RPMI8226 (cell line): ENCODE measurements at places on chromosomes 5 and 9.
A peak's percentile ranks its signal among the peaks of the same experiment; 100 is the strongest.

DNA sequence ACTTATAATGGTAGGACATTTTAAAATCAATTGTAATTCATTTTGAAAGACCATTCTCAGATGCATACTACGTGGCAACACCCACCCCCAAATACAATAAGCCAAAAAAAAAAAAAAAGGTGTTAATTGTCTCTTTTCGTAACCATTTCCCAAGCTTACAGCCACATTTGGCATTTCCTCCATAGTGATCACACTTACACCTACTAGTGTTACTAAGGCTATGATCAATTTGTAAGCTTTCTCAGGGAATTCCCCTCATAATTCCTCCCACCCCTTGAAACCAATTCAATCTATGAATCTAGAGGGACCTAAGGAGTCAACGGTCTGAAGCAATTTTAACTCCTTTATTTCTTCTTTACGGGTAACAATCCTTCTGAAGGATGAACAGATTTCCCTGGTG, 40.1 kb downstream of the NR2F1 start:
- no peak for DNase-seq

GRCh38 chr5:107558823-107559375, 111.8 kb downstream of the EFNA5 start:
- DNase-seq: no peak

DNA sequence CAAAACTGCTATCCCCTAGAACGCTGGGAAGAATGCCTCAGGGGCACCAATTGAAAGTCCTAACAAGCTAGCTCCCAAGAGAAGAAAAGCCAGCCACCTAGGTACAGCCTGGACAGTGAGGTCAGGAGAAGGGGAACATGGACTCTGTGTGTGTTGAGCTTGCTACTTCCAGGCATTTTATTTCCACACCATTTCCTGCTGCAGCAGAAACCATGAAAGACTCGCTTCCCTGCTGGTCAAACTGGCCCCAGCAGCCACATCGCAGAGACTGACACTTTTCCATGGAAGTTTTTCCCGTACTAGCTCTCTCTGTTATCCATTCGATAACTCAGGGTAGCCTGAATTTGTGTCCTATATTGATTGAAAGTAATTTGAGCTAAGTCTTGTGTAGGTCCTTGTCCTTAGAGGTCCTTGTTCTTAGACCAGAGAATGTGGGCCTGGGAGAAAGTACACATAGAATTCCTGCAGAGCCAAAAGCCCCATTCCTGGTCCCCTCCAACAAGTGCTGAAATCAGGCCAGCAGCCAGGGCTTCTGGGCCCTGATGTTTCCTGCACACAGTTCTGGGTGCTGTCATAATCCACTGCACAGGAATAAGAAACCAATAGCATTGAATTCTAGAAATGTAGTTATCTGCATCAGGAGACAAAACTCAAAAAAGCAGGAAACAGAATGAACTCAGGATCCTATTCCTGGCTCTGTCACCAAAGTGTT, 96.6 kb downstream of the BRINP1 start:
- DNase-seq: no peak

DNA sequence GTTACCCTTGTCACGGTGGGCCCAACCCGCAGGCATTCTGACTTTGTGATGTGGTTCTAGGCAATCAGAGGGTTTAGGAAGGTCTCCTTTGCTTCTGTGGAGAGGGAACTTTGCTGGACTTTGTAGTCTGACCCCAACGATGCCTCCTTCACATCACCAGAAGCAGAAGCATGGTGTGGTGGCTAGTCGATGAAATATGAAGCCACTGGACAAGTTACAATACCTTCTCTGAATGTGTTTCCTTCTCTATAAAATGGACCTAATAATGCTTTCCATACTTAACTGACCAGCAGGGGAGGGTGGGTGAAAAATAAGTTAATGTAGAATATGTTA, 607 bp downstream of the SPEF2 start:
- no peak for DNase-seq

- no peak for DNase-seq
Observed at GRCh38 chr9:129400971-129401622, 219.8 kb downstream of the C9orf50 start.

- DNase-seq: no peak
Observed at GRCh38 chr9:81351166-81351565, 338.2 kb downstream of the TLE1 start.

DNA sequence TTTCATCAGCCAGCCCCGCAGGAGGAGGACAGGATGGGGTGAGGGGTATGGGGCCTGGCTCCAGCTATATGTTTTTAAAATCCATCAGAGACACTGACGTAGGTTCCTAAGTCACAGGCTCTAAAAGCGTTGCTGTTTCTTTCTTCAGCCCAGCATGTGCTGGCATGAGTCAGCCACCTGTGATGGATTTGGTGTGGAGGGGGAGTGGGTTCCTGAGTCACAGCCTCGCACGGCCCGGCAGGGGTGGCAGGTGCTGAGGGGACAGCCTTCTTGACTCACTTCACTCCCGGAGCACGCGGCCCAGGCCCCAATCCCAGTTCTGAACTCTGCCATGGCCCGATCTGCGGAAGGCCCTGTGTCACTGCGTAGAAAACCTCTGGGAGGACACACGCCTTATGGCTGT, 38.8 kb upstream of the RPL26L1 start:
- DNase-seq: no peak

GRCh38 chr9:14396171-14396570, 82.2 kb upstream of the NFIB start:
- DNase-seq: no peak

DNA sequence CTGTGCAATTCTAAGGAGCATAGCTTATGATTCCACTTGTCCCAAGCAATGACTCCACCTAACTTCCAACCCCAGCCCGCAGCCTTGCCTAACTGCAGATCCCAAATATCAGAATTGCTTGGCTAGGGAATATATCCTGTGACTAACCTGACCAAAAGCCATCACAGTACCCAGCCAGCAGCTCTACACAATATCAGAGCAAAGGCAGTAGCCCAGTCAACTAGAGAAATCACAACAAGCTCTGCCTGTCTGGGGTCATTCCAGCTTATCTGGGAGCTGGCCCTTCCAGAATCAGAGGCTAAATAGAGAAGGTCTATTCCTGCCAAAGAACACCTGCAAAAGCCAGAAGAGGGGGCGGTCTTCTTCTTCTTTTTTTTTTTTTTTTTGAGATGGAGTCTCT, 9.3 kb upstream of the KIAA1958 start:
- no peak for DNase-seq

DNA sequence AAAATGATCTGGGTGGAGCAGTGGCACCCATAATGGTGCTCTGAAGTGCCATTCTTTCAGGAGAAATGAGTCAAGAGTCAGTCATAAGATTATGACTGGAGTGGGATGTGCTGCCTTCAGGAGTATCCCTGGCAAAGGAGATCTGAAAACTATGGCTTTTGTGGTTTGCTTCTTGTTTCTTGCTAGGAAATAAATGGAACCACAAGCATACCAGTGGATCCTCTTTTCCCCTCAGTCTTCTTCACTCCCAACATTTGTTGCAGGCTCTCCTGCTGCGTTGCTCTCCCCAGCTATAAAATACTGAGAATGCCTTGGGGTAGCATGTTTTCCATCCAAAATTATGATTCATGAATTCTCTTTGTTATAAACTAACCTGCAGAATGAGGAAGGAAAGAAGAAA, 199.1 kb downstream of the NNT start:
- DNase-seq: no peak

GRCh38 chr9:97440160-97440559, 28.3 kb downstream of the TDRD7 start:
- DNase-seq: no peak

- no peak for DNase-seq
Observed at GRCh38 chr9:4678679-4679267, 596 bp upstream of the CDC37L1 start.

- no peak for DNase-seq
Observed at GRCh38 chr5:5188376-5189050, 48.4 kb downstream of the ADAMTS16 start.

- no peak for DNase-seq
Observed at GRCh38 chr9:122333169-122333808, 37.5 kb upstream of the PTGS1 start.

DNA sequence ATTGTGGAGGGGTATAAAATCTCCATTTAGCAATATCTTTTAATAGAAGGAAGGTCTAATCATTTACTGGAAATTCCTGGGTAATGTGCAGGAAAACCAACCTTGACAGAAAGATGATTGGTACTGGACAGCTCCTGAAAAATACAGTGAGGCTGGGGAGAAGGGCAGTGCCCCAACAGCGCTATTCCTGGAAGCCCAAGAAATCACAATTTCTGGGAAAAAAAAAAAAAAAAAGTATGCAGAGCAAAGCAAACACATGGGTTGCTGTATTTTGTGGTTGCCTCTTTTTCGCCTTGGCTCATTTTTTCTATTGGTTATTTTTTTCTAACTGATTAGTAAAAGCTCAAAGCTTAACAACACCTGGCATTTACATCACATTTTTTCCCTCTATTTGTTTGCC, 249.7 kb downstream of the ENC1 start:
- DNase-seq: no peak

GRCh38 chr5:78568212-78568611, 80.4 kb downstream of the LHFPL2 start:
- DNase-seq: no peak

- no peak for DNase-seq
Observed at GRCh38 chr9:131697097-131697496, 42.8 kb downstream of the RAPGEF1 start.

DNA sequence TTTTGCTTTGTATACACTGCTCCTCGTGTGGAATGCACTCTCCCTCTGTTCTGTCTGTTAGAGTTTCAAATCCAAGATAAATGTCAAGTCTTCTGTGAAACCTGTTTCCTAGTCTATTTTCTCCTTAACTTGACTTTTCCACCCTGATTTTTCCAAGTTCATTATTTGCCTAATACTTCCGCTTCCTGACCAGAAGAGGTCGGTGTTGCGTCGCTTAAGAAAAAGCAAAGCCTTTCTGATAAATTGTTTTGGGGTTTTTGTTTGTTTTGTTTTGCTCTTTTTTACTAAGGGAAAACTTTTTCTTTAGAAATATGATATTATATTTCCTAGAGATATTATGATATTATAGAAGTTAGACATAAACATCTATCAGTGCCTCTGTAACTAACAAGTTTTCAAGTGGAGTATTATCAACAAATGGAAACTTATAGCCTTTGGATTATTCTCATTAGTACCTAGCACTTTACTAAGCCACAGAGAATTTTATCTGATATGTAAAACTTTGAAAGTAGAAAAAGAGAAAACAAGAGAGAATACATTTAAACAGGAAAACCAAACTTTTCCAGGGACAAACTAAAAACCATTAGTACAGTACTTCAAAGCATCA, 55.8 kb downstream of the PHAX start:
- DNase-seq: peak; percentile 38

- DNase-seq: no peak
Observed at GRCh38 chr9:11199335-11199734, 586.5 kb upstream of the PTPRD start.

GRCh38 chr9:76688471-76689238, 75.6 kb upstream of the PCA3 start:
- no peak for DNase-seq
